Fibroblast of the aortic adventitia (primary cell): ENCODE measurements at places on chromosomes 2 and 18. TPM values are rescaled to one million over a fixed set of nuclear protein-coding genes. Genes with fewer than 3 reads are reported as not detected.

SPDYA gene
- total RNA-seq = 1.1 and 6.5 TPM in 2 replicates

RBM45 gene
- total RNA-seq = 19.5 and 27.1 TPM in 2 replicates

OSR1 gene
- total RNA-seq = 35.8 and 117 TPM in 2 replicates

MARCO gene
- not detected in 2 replicates for total RNA-seq

DNMT3A gene
- total RNA-seq = 10.8 and 11.9 TPM in 2 replicates

CCDC121 gene
- total RNA-seq = 3.6 and 7.0 TPM in 2 replicates

VSNL1 gene
- 0.90 and 3.7 TPM in 2 replicates for total RNA-seq

LOXHD1 gene
- not detected in 2 replicates for total RNA-seq

POTEJ gene
- total RNA-seq = not detected in 2 replicates

TXNDC9 gene
- 51.8 and 88.0 TPM in 2 replicates for total RNA-seq

KLHL30 gene
- total RNA-seq = 0.09 and 0.33 TPM in 2 replicates

VIL1 gene
- total RNA-seq = not detected in 2 replicates

FAP gene
- 150 and 228 TPM in 2 replicates for total RNA-seq

BOLA3 gene
- 10.2 and 49.4 TPM in 2 replicates for total RNA-seq

IL1F10 gene
- total RNA-seq = not detected in 2 replicates

MROH2A gene
- total RNA-seq = under 0.01 TPM in 1 of 2 replicates, not detected in the other

ACTG2 gene
- total RNA-seq = 2.4 TPM in 1 of 2 replicates, not detected in the other

CSRNP3 gene
- total RNA-seq = 2.3 and 3.4 TPM in 2 replicates

COL3A1 gene
- total RNA-seq = 1,653 and 14,045 TPM in 2 replicates

SOX11 gene
- 0.54 TPM in 1 of 2 replicates, not detected in the other for total RNA-seq

MYCN gene
- not detected in 2 replicates for total RNA-seq

IHH gene
- total RNA-seq = 0.09 TPM in 1 of 2 replicates, not detected in the other

CXCR1 gene
- total RNA-seq = not detected in 2 replicates

REG3A gene
- not detected in 2 replicates for total RNA-seq

EPB41L3 gene
- 28.0 and 37.3 TPM in 2 replicates for total RNA-seq

FEV gene
- not detected in 2 replicates for total RNA-seq
